Posterior vena cava (tissue), 2 donors: ENCODE measurements at places on chromosomes 3 and 15. TPM values are rescaled to one million over a fixed set of nuclear protein-coding genes. Genes with fewer than 3 reads are reported as not detected.

- no peak for DNase-seq
Measured at GRCh38 chr15:30043211-30043655, 39.5 kb upstream of the GOLGA8J start.

GRCh38 chr15:75736256-75736655, 23.6 kb upstream of the CSPG4 start:
- DNase-seq: no peak

GRCh38 chr15:38817427-38818156, 253.0 kb upstream of the RASGRP1 start:
- DNase-seq: peak; percentile 90

The ARPIN gene
- total RNA-seq: 24.7 TPM

The DPP8 gene
- 35.6 TPM for total RNA-seq

The ROPN1 gene
- total RNA-seq: not detected
